ENCODE measurements at places on chromosomes 2 and 18.

- no peak for DNase-seq
Measured at GRCh38 chr2:140759426-140760156, 1371.2 kb downstream of the LRP1B start.

GRCh38 chr2:54572262-54572635 is 116.1 kb downstream of the SPTBN1 start:
- no peak for DNase-seq

DNA sequence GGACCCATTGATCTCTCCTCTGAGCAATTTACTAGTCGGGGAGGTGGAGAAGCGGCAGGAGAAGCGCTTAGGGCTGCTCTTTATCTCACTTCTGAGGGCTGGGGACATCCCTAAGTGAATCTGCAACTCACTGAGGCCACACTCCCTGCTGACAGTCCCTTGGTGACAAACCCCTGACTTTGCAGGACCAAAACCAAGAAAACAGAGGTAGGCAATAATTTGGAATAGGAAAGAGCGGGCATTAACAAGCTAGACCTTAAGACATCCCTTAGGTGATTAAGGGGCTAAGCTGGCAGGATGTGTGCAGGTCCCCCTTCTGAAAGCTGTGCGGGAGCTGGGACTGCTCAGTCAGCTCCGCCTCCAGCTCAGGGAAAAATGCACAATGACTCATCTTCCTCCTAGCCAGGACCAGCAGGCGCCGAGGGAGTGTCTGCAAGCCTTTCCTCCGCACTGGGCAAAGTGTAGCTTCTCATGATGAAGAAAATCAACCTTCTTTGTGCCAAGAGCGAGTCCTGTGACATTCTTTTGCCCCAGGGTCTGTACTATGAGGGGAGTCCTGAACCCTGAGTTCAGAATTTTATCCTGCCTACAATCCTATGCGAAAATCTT is 63.3 kb downstream of the BOD1L2 start:
- no peak for DNase-seq

DNA sequence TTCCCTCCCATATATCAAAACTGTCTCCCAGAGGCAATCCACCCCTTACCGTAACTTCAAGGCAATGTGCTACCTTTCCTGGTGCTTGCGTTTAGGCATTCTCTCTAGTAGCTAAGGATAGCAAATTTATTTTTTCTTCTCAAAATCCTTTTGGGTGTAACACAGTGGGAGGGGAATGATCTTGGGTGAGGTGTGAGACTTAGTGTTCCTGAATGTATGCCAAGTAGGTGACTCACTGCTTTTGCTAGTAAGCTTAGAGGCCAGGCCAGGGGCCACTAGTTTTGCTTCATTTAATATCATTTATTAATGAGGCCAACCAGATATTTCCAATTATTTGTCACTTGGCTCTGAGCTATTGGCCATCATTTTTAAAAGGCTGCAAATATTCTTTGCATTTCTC is 135.5 kb downstream of the NAPG start:
- no peak for DNase-seq

DNA sequence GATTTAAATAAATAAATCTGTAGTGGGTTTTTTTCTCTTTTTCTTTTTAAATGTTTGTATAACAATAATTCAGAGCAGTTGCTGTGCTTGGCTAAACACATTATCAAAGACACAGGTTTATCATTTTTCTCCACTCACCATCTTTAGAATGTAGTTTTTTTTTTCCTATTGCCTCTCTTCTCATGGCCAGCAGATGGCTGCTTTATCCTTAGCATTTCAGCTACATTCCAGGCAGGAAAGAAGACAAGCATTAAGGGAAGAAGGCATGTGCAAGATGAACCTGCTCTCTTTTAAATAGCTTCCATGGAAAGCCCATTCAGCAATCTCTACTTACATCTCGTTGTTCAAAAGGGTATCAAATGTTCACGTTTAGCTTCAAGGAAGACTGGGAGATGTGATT is 42.6 kb downstream of the ARHGAP15 start:
- no peak for DNase-seq

DNA sequence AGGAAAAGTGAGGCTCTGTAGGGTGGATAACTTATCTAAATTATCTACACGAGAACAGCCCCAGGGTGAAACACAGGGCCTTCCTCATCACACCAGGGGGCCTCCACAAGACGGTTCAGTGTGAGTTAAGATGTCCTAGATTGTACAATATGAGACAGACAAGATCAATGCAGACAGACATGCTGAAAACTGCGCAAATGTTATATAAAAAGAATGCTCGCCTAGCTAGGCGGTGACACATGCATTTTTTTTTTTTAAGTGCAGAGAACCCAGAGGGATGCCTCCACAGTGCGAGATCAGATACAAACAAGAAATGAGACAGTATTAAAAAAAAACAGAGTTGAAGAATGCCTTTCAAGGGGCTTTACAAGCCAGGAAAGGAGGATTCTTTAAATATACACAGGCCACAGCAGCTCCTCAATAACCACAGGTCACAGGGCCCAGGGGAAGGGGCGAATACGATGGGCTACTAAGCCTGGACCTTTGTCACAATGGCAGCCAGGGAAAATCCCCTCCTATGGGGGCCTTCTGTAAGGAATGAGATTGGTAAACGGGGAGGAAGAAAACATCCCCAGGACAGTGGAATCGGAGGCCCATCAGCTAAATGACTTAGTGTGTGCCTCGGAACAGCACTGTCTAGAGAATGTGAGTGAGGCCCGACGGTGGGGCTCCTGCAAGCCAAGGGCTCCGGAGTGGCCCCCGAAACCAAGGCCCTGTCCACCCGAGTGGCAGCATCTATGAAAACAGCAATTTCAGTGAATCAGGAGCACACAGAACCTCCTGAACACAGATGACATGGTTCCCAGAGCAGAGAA is 48.9 kb downstream of the ADCY3 start:
- DNase-seq: no peak

DNA sequence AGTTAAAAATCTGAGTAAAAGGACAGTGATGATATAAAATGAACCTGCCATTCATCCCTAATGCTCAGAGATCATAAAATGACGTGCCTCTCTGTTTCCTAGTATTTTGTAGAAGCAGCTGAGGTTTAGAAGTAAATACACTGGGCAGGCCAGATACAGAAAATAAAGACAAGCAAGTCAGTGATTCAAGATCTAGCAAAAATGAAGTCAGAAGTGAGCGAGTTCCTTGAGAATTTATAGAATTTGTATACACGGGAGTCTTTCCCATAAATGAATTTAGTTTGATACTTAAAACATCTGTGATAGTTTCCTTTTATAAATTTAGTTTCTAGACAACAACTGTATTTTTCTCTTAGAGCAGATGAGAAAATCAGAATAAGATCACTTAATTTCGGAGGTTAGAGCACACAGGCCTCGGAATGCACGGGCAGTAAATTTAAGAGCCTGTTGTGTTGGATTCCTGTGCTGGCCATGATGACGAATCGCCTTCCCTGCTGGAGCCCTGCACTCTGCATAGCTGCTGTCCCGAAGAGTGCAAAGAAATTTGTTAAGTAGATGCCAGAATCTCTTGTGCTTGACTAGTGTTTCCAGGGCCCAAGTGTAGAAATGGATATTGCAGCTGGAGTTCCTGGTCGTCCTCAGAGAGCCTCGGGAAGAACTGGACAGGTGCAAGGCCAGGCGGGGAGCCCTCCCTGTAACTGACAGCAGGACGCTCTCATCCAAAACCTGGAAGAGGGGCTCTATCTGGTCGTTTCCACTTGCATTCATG is 83.7 kb upstream of the RBM44 start:
- DNase-seq: no peak

GRCh38 chr2:22981785-22982184 is 403.2 kb upstream of the KLHL29 start:
- DNase-seq: no peak

DNA sequence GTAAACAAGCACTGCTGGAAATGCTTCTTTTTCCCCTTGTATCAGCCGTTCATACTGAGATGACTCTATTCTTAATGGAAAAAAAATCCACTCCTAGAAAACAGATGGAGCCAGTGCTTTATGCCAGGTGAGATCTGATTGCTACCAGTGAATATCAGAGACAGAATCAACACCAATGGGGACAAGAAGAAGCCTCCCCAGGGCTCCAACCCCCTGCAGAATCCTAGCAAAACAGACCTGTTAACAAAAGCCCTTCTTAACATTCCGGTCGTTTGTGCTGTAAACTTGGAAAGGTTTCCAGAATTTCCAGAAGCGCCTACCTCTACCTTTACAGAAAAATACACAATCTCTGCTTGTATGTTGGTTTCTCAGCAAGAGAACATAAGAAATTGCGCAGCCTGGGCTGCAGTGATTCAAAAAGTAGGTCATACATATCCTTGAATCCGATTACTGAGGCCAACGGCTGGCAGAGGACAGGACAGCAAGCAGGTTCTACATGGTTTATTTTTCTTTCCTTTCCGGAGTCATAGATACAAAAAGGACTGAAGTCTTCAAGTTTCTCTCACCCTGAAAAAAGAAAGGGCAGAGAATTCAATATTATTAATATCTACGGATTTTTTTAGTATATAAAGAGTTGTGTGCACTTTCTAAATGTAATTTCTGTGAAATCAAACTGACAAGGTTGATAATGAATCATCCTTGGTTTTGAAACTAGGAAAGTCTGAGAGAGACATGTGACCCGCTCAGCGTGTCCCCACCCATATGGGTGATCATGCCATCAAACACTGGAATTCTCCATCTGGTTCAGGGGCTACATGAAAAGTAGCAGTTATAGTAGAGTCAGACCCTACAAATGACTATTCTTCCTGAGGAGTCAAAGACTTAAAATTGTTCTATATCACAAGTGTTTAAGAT is 266.7 kb upstream of the MGAT5 start:
- no peak for DNase-seq

DNA sequence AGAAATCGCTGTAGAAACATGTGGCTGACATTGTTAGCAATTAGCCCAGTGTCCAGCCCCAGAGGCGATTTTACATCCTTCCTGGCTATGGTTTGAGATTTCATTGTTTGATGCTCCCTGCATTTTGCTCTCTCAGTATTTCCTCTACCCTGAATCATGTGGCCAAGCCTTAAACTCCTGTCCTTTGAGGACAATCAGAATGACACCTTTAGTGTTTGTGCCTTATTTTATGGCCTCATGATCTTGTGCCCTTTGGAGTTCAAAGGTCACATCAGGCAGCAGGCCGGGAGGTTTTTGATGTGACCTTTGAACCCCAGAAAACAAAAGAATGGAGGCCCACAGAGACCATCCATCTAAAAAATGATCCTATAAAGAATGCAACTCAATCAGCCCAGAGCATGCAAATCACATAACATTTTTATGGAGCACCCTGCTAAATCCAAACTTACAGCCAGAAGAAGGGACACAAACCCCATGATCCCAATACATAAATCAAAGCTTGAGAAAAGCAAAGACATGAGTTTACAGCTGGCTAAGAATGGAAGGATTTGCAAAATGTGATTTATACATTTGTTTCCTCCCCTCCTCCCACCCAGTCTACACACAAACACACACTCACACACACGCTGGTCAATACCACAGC is 52.5 kb downstream of the FECH start:
- no peak for DNase-seq

DNA sequence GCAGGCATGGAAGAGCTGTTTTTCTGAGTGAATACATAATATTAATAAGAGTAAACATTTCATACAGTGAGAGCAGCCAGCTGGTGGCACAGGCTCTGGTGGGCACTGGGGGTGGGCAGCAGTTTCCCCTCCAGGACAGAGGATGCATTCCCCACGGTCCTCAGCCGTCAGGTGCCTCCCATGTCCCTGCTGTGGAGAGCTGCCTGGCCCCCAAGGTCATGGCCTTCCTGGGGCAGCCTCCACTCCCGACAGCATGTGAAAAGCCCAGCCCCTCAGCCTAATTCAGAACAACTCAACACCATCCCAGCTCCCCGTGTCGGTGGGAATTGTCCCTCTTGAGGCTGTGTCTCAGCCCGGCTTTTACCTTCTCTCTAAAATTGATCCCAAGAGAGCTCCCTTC is 147.4 kb downstream of the GALR1 start:
- no peak for DNase-seq

GRCh38 chr18:39489431-39489830 is 1923.8 kb upstream of the CELF4 start:
- DNase-seq: no peak

DNA sequence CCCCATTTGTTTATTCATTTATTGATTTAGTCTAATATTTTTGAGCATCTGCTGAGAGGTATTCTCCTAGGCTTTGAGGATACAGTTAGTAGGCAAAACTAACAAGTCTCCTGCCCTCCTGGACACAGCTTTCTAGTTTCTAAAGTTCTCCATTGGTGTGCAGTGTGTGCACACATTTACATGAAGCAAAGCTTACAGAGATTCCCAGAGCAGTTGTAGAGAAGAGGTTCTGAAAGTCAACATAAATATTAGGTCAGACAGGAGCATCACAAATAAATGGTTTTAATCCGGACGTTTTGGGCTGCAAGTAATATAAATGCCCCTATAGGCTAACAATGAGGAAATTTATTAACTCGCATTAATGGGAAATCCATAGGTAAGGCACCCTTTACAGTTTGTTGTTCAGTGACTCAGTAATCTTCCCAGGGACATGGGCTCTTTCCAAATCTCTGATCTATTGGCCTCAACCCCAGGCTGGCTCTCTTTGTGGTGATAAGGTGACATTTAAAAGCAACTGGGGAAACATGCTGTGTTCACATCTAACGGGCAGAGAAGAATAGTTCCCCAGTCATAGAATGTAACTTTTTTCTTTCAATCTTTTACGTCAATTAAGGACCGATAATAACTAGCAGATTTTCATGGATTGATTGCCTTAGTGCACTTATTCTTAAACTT is 407.2 kb downstream of the PTPRM start:
- no peak for DNase-seq

GRCh38 chr2:111898703-111899514 is 502 bp downstream of the MERTK start:
- DNase-seq: no peak

GRCh38 chr2:119826370-119826961 is 66.7 kb downstream of the PTPN4 start:
- no peak for DNase-seq

DNA sequence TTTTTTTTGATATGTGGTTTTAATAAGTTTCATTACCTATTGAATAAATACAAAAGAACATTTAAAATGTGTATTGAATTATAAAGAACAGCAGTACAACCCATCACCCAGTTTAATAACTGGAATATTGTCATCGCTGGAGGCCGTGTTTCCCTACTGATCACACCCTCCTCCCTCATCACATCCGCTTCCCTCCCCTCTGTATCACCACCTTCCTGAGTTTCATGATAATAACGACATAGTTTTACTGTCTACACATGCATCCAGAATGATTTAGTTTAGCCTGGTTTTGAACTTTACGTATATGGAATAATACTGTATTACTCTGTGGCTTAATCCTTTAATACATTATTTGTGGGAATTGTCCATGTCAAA is 2.1 kb downstream of the SERPINB8 start:
- no peak for DNase-seq
